ENCODE measurements at places on chromosomes 3 and 15. TPM values are rescaled to one million over a fixed set of nuclear protein-coding genes. Genes with fewer than 3 reads are reported as not detected.

- DNase-seq = peak; percentile 58
These were observed 97.7 kb downstream of the CNTN6 start for GRCh38 chr3:1190569-1190968.

DNA sequence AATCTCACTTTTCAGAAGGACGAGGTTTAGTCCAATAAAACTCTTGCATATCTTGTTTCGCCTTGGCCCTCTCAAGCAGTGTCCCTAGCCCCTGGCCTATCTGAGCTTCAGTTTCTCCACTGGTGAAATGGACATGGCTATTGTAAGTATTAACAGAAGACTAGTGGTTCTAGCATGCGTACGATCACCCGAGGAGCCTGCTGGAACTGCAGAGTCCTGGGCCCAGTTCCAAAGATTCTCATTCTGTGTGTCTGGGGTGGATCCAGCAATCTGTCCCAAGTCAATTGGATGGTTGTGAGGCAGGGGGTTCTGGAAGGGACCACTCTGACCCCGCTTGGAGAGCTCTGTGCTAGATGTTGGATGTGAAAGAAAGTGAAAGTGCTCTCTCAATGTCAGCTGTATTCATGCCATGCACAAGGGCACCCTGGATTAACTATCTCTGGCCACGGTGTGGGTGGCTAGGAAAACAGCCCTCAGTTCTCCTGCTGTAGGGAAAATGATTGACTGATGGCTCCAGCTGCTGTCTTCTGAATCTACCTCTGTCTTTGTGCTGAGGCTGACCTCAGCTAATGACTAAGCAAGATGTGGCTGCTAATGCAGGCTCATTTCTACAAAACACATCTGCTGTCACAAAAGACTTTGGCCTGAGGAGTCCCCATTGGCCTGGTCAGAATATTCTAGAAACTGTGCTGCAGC, 1.9 kb upstream of the PLA1A start:
- no peak for DNase-seq

The SLC2A2 gene
- polyA plus RNA-seq = not detected

DNA sequence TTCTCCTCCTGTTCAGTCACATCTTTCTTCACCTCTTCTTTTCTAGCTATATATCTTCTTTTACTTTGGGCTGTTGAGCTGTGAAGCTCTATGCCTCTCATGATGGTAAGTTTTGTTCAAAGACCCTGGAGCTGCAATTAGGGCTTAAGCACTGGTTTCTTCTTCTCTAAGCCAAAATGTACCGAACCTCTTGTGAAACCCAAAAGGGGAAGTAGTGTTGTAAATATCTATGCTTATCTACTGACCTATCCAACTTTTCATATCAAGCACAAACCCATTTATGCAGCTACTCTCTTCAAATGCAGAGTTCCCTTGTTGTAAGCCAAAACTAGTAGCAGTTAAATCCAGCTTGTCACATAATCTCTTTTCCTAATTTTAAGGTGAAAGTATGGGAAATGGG, 123.6 kb upstream of the CD96 start:
- DNase-seq = no peak

DNA sequence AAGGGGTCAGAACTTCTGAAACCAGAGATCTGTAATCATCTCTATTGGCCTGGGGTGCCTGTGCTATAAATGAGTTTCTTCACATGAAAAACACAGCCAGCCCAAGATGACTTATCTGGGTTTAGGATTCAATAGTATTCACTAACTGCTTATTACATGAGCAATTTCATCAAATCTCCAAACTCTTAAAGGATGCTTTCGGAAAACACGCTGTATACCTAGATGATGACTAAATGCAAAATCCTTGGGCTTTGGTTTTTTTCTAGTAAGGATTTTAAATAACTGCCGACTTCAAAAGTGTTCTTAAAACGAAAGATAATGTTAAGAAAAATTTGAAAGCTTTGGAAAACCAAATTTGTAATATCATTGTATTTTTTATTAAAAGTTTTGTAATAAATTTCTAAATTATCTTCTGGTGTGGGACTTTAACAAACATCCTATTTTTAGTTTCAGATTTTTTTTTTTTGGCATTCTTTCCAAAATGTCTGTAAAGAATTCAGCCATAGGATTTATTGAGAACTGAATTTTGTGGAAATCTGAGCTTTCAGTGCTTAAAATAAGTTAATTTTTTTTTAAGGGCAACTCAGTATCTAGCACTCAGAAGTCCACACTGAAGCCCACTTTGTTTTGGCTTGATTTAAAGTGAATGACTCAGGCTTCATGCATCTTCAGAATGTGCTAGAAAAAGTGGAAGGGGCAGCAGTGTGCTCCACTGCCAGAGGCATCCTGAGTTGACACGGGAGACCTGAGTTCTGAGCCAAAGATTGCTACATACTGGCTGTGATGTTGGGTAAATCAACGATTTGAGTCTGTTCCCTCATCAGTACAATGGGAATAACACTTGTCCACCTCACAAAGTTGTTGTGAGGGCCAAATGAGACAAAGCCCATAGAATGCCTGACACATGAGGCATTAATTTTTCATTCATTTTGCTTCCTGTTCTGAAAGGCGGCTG, 18.7 kb downstream of the TMEM43 start:
- peak; percentile 78 for DNase-seq

DNA sequence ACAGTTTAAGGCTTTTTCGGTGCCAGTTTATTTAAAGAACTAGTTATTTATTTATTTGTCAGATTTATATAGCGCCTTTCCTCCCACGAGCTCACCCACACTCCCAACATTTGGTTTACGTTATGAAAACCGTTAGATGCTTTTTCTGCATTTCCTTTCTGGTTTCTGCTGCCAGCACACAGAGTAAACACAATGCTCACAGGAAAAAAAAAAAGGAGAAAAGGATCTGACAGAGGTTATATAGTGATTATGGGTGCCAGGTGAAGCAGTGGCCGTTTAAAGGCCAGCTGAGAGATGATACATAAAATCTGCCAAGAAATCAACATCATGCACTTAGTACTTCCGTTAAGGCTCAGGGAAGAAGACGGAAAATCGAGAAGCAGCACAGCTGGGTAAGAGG, 37.9 kb downstream of the ETV5 start:
- no peak for DNase-seq

Measured in foreskin keratinocyte (primary cell).